Mesothelial cell of epicardium (in vitro differentiated cells): ENCODE measurements at places on chromosomes 1 and 21.

DNA sequence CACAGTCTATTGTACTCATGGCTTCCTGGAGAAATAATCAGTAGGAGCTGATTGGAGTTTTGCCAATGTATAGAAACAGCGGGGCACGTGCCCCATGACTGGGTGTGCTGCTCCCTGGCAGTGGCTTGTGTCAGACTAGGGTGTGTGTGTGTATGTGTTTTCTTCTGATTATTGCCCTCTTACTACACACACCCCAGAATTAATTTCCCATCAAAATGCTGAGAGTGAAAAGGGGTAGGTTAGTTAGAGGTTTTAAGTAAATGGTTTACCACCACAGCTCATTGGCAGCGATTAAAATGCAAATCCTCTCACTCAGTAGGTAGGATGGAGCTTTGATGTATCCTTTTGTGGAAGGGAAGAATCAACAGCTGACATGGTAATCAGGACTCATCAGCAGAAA is 29.9 kb downstream of the HHAT start:
- DNase-seq = no peak

GRCh38 chr21:14300074-14300473 is 82.9 kb downstream of the HSPA13 start:
- DNase-seq = no peak

- no peak for DNase-seq
Measured at GRCh38 chr1:177976596-177976995, 6.7 kb upstream of the SEC16B start.

DNA sequence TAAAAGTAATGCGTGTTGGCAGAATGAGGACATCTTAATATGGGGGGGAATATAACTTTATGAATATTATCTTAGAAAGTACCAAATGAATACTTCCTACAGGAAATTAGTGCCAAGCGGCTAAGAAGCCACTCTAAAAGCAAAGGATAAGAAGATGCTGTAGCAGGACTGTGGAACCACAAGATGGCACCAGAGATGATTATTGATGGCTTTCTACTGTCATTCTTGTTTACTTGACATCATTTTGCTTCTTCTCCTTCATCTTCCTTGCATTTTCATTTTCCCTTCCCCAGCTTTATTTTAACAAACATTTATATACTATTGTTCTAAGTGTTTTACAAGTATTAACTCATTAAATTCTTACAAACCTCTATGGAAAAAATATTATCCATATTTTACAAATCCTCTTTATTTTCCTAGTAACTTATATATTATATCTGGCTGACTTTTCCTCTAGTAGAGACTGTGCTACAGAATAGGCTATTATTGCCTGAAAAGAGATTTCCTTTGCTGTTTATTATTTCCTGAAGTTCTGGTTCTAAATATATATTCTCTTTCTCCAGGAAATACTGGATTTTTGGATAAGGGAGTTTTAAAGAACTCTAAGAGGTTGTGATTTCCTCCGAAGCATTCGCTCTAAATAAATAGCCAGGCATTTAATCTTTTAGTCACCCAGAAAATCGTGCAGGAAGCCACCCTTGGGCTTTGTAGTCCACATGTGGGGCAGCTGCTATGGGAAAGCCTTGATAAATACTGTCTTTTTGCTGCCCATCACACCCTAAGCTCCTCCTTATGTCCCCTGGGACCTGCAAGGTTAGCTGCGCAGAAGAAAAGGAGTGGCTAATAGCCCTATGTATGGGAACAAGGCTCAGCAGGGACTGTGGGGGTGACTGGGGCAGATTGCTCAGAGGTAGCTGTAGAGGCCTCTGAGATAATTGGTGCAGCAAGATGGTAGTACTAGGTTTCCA is 69.8 kb downstream of the TPR start:
- DNase-seq = no peak

DNA sequence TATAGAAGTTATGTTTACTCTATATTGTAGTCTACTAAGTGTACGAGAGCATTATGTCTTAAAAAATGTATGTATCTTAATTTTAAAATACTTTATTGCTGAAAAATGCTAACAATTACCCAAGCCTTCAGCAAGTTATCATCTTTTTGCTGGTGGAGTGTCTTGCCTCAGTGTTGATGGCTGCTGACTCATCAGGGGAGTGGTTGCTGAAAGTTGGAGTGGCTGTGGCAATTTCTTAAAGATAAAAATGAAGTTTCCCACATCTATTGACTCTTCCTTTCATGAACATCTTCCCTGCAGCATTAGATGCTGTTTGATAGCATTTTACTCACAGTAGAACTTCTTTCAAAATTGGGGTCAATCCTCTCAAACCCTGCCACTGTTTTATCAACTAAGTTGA is 95.8 kb downstream of the CDC7 start:
- DNase-seq = no peak

GRCh38 chr1:169680377-169681019 is 30.9 kb downstream of the SELL start:
- DNase-seq = no peak

- no peak for DNase-seq
Measured at GRCh38 chr21:15741510-15741909, 11.7 kb downstream of the USP25 start.

DNA sequence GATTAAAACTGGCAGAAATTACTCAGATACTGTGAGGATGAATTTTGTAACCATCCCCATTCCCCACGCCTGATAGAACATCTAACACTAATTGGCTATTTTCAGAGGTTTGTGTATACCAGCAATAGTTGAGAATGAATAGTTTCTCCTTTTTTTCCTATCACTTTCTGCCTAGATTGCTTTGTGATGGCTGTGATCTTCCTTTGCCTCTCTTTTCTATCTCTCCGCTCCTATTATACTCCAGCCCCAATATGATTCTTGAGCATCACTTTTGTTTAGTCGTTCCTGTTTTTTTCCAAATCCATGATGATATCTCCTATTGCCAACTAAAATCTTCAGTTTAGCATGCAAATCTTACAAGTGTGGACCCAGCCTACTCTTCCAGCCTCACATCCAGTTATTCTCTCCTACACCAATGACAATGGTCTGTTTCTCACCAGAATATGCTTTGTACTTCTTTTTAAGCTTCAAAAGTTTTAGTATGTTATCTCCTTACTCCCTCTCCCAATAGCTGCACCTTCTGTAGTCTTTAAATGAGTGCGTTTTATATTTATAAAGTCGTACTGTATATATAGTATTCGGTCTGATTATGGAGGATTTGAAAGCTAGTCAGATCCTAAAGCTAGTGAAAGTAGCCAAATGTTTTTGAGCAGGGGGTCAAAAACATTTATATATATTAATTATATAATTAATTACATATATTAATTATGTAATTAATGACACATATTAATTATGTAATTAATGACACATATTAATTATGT is 25.2 kb downstream of the MAGI3 start:
- no peak for DNase-seq

DNA sequence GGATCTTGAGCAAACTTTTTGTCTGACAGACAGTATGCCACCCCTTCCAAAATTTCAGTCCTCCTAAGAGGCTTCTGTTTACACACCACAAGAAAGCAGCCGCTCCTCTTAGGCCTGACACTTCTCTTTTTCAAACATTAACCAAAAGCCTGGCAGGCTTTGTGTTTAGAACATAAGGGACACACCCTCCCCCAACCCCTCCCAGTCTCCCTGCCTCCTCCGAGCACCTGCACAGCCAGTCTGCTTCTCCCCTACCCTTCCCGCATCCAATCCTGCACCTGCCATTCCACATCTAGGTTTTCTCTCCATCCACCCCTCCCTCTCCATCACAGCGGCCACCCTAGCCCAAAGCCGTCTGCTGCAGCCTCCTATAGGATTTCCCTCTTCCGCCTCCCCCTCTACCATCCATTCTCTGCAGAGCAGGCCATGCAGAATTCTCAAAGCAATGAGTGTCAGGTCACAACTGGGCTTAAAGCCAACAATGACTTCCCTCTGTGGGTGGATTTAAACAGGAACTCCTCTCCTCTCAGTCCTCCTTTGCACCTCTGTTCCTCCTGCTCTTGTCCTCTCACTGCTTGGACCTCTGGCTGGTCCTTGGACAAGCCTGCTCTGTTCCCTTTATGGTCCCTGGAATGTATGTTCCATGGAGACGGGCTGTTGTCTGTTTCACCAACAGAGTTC is 478.2 kb downstream of the NPHP4 start:
- DNase-seq = no peak

GRCh38 chr1:23528250-23528978 is 2.6 kb downstream of the E2F2 start:
- DNase-seq = no peak

- no peak for DNase-seq
Measured at GRCh38 chr1:220271706-220272046, 577 bp downstream of the RAB3GAP2 start.

DNA sequence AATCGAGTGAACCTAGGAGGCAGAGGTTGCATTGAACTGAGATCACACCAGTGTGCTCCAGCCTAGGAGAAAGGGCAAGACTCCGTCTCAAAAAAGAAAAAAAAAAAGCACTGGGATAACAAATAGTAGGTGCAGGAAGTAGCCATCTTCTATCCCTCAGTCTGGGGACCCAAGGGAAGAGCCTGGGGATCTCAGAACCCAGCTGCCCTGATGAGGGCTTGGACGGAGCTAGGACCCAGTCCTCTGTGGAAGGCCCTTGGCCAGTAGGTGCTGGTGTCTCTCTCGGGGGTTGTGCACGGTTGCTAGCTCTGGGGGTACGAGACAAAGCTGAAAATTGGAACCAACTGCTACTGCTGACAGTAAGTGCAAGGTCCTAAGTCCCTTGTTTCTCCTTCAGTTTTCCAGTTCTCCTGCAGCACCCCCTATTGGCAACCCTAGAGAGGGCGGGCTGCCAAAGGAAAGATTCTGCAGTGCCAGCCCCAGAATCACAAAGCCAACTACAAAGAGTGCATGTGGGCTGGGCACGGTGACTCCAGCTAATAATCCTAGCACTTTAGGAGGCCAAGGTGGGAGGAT is 57.6 kb upstream of the KIF1B start:
- no peak for DNase-seq

DNA sequence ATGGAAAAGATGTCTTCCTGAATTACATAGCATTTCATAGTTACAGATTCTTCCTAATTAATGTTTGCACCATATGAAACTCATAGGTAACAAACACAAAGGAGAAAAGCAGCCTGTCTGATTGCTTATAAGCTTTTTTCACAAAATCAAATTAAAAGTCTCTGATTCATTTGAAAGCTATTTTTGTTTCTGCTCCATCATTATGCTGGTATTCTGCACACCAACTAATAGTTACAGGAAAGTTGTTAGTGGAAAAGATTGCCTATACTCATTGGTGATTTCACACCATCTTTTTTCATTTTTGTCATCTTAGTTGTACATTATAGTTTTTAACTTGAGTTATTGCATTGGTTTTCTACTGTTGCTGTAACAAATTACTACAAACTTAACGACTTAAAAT is 70.0 kb downstream of the PRKAA2 start:
- no peak for DNase-seq

DNA sequence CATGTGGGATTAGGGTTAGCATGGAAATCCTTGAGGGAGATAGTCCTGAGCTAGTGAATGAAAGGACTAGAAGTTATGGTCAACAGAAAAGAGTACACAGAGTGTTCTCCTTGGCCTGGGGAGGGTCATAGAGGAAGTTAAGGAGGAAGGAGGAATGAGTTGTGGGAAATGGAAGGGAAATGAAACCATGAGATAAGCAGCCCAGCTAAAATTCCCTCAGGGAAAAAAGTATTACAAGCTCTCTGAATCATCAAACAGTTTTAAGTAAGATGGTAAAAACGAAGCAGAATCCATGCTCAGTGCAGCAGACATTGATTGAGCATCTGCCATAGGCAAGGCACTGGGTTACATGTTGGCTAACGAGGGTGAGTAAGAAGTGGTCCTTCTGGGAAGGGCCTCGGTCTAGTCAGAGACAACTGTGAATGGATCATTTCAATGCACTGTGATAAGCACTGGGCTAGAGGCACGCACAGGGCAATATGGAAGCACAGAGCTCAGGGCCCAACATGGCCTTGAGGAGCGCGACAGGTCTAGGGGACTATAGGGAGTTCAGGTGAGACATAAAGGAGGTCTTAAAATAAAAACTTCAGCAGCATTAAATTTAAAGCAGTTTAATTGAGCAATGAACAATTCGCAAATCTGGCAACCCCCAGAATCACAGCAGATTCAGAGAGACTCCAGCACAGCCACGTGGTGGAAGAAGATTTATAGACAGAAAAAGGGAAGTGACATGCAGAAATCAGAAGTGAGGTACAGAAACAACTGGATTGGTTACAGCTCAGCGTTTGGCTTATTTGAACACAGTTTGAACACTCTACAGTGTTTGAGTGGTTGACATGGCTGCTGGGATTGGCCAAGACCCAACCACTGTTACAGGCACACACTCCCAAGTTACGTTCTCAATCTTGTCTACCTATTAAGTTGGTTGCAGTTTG is 219.5 kb downstream of the HLX start:
- DNase-seq = no peak

- DNase-seq = no peak
Measured at GRCh38 chr1:198923993-198924392, 285.2 kb downstream of the PTPRC start.

DNA sequence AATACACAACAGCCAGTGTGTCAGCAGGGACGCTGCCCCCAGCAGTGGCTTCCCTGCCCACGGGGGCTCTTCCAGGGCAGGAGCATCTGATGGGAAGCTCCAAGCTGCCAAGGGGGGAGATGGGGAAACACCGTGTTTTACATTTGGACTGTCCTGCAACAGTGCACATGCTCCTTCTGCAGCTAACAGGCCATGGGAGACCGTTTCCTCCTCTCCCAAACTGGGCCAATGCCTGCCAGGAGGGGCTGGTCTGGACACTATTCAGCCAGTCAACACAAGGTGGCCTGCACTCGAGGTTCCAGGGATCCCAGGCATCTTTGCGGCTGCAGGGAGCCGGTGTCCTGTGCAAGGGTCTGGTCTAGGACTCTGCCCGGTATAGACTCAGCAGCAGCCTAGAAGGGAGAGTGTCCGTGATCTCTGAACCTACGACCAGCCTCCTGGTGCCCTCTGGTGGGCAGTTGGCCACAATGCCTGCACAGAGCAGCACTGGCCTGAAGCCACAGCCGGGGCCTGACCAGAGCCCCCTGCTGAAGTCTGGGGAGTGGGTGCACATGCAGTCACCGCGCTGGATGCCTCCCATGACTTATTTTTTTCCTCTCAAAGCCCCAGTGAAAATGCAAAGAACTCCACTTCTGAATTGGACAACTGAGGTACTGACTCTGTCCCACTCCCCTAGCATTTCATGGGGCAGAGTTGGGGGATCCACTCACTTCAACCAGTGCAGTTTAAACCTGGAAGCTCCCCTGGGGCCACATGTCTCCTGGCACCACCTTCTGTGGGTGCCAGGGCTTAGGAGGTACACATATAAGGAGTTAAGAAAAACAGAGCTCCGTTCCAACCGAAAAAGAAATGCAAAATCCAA is 33.3 kb downstream of the RCC2 start:
- DNase-seq = no peak

DNA sequence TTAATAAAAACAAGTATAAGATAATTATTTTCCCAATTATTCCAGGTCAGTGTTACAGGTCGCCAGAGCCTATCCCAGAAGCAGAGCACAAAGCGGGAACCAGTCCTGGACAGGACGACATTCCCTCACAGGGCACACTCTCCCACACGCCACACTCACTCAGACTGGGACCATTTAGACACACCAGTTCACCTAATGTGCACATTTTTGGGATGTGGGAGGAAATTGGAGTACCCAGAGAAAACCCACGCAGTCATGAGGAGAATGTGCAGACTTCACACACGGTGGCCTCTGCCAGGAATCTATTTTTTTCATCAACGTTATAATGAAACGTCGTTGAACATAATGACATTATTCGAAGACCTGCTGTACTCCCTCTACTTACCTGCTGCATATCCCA is 20.5 kb upstream of the NRDC start:
- DNase-seq = no peak
